ENCODE measurements at places on chromosomes 3 and 15. TPM values are rescaled to one million over a fixed set of nuclear protein-coding genes. Genes with fewer than 3 reads are reported as not detected.

The GHRL gene
- not detected for total RNA-seq

The FHIT gene
- total RNA-seq = 2.5 TPM

The HES1 gene
- 33.6 TPM for total RNA-seq

The LEO1 gene
- 30.7 TPM for total RNA-seq

The GOLGA8J gene
- total RNA-seq = not detected

The GOLIM4 gene
- total RNA-seq = 51.4 TPM

The THAP10 gene
- total RNA-seq = 3.9 TPM

The PLCH1 gene
- 0.27 TPM for total RNA-seq

The CCDC39 gene
- 0.14 TPM for total RNA-seq

The CCR3 gene
- not detected for total RNA-seq

The RLBP1 gene
- total RNA-seq = not detected

The EMC7 gene
- 49.2 TPM for total RNA-seq

The STARD9 gene
- 15.2 TPM for total RNA-seq

The GNAT1 gene
- not detected for total RNA-seq

The GRK7 gene
- not detected for total RNA-seq

The NUTM1 gene
- total RNA-seq = not detected

The CHRNA5 gene
- 19.1 TPM for total RNA-seq

The FETUB gene
- total RNA-seq = not detected

The TNFAIP8L3 gene
- 60.8 TPM for total RNA-seq

The CAMK2N2 gene
- not detected for total RNA-seq

The RPL39L gene
- 23.8 TPM for total RNA-seq

The KNG1 gene
- not detected for total RNA-seq

The MRAS gene
- 17.6 TPM for total RNA-seq

The SAMD7 gene
- not detected for total RNA-seq

The TMEM40 gene
- not detected for total RNA-seq

The EOMES gene
- not detected for total RNA-seq

The IL17RB gene
- 0.22 TPM for total RNA-seq

The CPNE9 gene
- total RNA-seq = not detected

The PRR20G gene
- not detected for total RNA-seq

The ADAMTS9 gene
- 392 TPM for total RNA-seq

The CPA3 gene
- total RNA-seq = 16.1 TPM

The PPP1R14D gene
- total RNA-seq = not detected

Data from thoracic aorta endothelial cell (primary cell).